Right cardiac atrium (tissue), 5 donors: ENCODE measurements at places on chromosomes 7 and 10. TPM values are rescaled to one million over a fixed set of nuclear protein-coding genes. Genes with fewer than 3 reads are reported as not detected.

Gene SAP25
- not detected for total RNA-seq

Gene DOCK1
- 23.1 TPM for total RNA-seq

Gene CADPS2
- total RNA-seq = 11.1 TPM

DNA sequence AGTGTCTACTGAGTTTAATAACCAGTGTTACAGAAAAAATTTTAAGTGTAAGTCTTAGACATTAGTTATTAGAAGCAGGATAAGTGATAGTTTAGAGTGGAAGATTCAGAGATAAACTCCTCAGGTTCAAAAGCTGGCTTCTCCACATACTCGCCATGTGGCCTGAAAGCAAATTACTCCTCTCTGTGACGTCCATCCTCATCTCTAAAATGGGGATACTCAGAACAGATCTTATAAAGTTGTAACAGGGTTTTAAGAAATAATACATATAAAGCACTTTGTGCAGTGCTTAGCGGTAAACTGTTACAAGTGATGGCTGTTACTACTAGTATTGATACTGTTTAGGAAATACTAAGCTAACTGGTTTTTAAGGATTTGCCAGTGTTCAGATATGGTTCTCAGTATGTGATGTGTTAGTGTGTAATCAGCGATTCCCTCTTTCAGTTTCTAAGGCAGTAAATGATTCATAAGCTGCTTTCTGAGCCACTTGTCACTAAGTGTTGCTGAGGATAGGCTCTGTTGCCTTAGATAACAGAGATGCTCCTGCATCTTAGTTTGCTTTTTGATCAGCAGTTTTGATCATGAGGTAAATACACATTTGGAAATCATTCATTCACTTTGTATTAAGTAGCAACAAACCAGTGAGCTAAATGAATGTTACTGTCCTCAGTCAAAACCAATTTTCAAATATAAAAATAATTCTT, 58.7 kb downstream of the CYP51A1 start:
- no peak for DNase-seq

Gene CYP2E1
- 1.3 TPM for total RNA-seq

- DNase-seq = no peak
These were observed 5.5 kb downstream of the RSU1 start for GRCh38 chr10:16811765-16812164.

Gene TRIM50
- total RNA-seq = not detected

DNA sequence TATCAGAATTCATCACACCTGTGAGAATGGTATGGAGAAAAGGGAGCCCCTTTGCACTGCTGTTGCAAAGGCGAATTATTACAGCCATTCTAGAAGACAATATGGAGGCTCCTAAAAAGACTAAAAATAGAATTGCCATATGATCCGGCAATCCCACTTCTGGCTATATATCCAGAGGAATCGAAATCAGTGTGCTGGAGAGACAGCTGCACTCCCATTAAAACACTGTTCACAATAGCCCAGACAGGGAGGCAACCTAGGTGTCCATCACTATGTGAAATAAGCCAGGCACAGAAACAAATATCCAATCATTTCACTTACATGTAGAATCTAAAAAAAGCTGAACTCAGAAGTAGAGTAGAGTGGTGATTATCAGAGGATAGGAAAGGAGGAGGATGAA, 26.0 kb upstream of the GJD4 start:
- DNase-seq = no peak

DNA sequence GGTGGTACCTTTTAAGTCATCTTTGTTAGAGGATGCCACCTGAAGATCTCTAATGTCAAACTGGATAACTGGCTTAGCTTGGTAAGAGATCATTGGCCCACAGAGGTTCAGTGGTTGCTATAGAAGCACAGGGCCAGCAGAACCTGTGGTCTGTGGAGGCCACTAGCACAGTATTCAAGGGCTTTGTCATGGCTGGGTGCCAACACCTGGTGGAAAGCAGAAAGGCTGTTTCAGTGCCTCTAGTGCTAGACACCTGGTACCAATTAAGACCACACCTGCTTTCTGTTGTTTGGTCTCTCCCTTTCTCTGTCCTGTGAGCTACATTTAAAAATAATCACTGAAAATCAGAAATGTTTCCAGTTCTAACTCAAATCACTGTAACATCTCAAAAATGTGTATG, 10.0 kb upstream of the PCGF5 start:
- DNase-seq = no peak

DNA sequence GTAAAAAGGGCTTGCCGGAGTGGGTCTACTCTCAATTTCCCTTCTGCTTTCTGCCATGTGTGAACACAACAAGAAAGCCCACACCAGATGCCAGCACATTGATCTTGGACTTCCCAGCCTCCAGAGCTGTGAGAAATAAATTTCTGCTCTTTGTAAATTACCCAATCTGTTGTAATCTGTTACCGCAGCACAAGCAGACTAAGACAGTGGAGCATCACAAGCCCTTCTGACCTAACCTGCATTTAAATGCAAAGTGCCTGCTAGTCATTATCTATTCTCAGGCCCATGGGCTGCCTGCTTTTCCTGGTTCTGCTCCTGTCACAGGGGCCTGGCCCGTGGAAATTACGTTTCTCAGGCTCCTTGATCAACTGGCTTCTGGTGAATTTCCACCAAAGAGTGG, 199.3 kb upstream of the AUTS2 start:
- DNase-seq = no peak

GRCh38 chr7:139737221-139738100, 40.3 kb downstream of the HIPK2 start:
- no peak for DNase-seq

Gene COL28A1
- total RNA-seq = 5.3 TPM

GRCh38 chr10:97543025-97543546, 29.5 kb upstream of the ANKRD2 start:
- DNase-seq = peak; percentile 86

DNA sequence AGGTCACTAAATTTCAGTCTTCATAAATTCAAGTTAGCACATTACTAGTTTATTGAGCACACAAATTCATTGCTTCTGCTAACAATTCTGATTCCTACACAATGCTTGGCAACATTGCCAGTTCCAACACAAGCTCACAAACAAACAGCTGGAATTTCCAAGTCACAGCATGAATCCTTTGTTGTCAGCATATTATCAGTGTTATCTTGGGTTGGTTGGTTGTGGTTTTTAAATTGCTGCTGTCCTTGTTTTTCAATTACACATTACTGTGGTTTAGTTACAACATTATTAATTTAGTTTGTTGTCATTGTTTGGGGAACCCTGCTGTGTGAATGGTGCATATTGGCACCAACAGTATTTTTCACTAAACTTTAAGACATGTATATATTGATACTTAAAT, 86.0 kb upstream of the ARID5B start:
- DNase-seq = no peak

GRCh38 chr7:379456-380138, 89.6 kb downstream of the FOXL3 start:
- DNase-seq = peak; percentile 26

- DNase-seq = no peak
These were observed 76.6 kb downstream of the SEMA3C start for GRCh38 chr7:80842022-80842790.

Gene IFT22
- 27.4 TPM for total RNA-seq

DNA sequence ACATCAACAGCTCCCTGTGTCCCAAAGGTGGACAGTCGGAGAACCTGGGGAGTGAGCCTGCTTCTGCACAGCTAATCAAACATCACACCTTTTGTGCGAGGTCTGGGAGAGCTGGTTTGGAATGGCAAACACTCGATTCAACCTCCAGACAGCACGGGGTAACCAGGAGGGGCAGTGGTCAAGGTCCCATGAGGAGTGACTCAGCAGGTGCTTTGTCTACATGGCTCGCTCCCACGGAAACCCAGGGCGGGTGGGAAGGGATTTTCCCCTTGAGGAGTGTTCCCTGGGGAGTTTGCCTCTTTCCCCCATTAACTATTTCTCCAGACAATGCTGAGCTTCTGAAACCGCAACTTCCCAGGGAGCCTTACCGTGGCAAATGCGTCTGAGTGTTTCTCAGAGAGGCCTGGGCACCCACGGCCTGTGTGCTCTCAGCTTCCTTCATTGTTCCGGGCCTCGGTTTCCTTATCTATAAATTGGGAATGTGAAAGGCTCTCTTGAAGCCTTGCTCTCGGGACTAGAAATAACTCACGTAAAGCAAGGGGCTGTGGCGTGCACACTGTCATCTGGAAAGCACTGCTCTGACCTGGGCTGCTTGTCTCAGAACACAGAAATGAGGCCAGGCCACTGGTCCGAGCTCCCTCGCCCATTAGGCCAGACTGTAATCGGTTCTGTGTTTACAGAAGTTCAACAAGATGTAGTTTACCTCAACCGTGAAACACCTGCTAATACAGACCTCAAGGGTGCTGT, 14.0 kb upstream of the GTPBP4 start:
- DNase-seq = no peak

GRCh38 chr10:36256166-36256565, 614.1 kb upstream of the FZD8 start:
- DNase-seq = no peak

DNA sequence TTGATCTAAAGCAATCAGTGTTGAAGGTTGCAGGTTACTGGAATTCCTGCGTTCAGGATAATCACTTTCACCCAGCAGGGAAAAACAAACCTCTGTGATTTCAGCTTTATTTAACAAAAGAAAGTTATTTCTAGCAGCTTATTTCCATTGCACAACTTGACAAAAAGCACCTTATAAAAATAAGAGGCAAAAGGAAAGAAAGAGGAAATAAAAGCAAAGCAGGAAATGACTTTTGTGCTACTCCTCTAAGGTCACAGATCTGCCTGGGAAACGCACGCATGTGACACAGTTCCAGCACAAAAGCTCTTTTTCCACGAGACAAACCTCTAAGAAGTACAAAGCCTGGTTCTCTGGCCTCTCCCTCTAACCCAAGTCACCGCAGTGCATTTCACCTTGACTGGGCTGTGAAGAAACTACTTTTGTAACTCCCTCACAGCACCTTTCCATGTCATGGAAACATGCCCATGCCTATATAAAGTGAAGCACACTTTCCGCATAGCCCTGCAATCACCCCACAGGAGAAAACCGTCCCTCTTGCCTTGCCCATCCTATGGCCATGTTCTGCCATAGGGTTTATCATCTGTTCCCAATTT, 870 bp downstream of the ANK3 start:
- DNase-seq = peak; percentile 36

- DNase-seq = no peak
These were observed 1.3 kb downstream of the LIMK1 start for GRCh38 chr7:74084722-74085578.

DNA sequence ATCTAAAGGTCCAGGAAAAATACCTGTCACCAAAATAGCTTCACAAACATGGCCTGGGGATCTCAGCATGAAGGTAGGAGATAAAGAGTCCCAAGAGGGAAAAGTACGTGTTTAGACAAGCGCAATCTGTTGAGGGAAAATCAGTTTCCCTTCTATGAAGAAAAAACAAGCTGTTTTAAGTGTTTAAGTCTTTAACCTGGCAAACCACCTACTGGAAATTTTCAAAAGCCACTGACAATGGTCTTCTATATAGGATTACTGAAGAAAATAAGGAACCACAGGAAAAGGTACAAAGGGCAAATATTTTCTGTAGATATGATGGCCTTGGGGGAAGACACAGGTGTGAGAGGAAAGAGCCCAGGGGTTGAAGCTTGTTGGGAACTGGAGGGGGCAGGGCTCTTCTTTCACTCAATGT, 21.2 kb downstream of the ALDH18A1 start:
- no peak for DNase-seq
